Stimulated activated CD4-positive, alpha-beta T cell treated with anti-CD3 and anti-CD28 coated beads, Interleukin-1b, Interleukin-23, amount 100 ng/mL, for 1 hour (primary cell): ENCODE measurements at places on chromosomes 1 and 21.
A peak's percentile ranks its signal among the peaks of the same experiment; 100 is the strongest.

GRCh38 chr1:89602871-89603404 lies 30.0 kb upstream of the LRRC8C start:
- DNase-seq, result no peak

- no peak for DNase-seq
Measured at GRCh38 chr1:41648230-41648629, 163.7 kb upstream of the EDN2 start.

DNA sequence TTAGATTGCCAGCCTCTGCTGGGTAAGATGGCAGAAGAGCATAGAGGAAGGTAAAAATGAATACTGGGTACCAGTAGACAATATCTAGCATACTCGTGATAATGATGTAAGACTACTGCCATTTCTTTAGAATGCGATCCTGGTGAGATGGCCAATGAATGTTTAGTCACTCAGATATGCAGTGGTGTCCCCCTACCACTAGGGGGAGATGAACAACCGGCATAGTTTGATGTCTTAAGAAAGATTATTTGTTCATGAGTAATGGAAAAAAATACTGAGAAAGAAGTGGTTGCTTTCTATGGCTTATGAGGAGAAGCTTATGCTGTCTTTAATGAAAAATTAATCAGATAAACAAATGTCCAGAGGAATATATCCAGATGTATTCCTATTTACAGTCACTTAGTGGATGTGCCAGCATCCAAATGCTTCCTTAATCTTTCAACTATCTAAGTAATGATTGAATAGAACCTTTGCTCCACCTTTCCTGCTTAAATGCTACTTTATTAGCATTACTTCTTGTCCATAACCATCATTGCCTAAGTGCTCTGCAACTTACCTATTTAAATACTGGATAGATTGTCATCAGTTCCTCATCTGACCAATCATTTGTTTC lies 256.6 kb downstream of the ST6GALNAC3 start:
- peak; percentile 13 for DNase-seq

DNA sequence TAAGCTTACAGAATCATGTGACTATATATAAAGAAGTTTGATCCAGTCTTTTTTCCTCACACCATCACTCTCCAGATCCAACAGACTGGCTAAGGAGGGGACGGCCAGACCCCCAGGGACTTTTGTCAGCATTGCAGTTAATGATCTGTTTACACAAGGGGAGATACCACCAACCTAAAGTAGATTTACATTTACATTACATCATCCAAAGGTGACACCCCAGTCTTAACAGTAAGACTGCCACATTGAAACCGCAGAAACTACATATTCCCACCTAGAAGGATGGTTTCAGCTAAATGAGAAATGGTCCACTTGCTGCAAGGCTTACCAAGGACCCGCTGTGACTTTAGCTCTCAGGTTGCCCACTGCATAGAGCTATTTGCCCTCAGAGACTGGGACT lies 3.4 kb downstream of the RCAN1 start:
- no peak for DNase-seq

- no peak for DNase-seq
Measured at GRCh38 chr1:205249651-205250050, 21.9 kb downstream of the TMCC2 start.

GRCh38 chr1:33307494-33307864 lies 13.4 kb downstream of the A3GALT2 start:
- DNase-seq, result no peak

- no peak for DNase-seq
Measured at GRCh38 chr1:47231301-47232186, 481 bp downstream of the TAL1 start.

- DNase-seq, result no peak
Measured at GRCh38 chr1:214977110-214977509, 105.4 kb upstream of the KCNK2 start.

DNA sequence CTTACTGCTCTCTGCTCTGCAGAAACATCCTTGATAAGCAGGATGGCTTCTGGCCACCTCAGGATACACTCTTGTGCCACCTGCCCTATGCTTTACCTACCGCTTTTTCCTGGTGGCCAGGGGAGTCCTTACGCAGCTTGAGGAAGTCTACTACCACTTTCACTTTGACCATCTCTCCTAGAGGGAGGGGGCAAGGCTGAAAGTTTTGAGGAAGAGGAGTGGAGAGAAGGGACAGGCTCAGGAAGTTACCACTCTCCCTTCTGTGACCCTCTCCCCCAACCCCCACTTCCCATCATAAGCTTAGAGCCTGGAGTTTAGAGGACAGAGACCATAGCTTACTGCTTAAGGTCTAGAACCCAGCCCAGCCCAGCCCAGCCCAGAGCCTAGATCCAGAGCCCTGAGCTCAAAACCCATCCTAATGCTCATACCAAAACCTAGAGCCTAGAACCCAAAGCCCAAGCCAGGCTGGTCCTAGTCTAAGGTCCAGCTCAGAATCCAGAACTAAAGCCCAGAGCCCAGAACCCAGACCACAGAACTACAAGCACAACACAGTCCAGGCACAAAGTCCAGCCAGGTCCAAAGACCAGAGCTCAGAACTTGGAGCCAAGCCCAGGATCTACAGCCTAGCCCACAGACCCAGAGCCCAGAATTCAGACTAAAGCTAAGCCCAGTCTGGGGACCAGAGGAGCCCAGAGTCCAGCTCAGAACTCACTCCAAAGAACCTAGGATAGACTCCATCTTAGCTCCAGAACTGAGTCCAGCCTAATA lies 18.0 kb upstream of the MFSD2A start:
- no peak for DNase-seq
